ENCODE measurements at places on chromosomes 1 and 21.
A peak's percentile ranks its signal among the peaks of the same experiment; 100 is the strongest.

- DNase-seq = no peak
Observed at GRCh38 chr1:3002349-3003038, 18.8 kb upstream of the ACTRT2 start.

- no peak for DNase-seq
Observed at GRCh38 chr1:17235135-17235885, 13.6 kb upstream of the PADI3 start.

GRCh38 chr1:101314244-101314643 is 77.4 kb downstream of the S1PR1 start:
- DNase-seq = no peak

DNA sequence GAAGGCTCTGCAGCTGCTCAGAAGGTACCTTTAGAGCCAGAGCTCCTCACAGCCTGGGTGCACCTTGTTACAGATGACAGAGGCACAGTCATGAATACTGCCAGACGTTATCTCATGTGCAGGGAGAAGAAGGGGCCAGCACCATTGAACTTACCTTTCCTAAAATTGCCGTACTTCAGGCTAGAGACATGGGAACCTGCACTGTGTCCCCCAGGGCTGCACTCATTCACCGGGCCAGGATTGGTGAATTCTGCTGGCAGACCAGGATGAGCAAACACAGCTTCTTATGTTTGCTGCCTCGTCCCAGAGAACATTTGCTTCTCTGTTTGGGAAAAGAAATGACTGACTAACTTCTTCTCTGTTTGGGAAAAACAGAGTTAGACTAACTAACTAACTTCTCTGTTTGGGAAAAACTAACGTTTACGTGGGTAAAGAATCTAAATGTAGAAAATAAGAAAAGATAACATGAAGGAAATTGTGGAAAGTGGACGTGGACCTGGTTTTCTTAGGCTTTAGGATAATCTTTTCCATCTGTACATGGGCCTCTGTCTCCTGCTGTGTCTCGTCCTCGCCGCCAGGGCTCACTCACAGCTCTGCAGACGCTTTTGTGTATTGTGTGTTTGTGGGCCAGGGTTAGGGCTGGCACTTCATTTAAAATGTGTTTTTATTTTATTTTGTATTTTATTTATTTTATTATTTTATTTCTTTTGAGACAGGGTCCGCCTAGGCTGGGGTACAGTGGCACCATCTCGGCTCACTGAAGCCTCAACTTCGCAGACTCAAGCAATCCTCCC is 9.9 kb downstream of the OBSCN start:
- no peak for DNase-seq

DNA sequence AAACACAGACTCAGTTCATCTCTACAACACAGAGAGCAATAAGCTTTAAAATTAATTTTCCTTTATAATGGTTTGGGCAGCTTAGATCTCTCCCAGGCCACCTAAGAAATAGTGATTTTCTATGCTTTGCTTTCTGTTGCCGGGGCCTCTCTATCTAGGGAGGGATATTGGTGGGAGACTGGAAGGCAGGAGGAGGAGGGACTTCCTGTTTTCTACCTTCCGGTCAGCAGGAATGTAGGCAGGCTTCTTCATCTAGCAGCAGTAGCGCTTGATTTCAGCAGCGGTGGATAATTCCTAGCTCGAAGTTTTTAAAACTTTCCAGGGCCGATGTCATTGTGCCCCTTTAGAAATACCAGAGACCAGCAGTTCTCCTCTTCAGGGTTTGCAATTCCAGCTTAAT is 5.1 kb upstream of the DESI2 start:
- no peak for DNase-seq

DNA sequence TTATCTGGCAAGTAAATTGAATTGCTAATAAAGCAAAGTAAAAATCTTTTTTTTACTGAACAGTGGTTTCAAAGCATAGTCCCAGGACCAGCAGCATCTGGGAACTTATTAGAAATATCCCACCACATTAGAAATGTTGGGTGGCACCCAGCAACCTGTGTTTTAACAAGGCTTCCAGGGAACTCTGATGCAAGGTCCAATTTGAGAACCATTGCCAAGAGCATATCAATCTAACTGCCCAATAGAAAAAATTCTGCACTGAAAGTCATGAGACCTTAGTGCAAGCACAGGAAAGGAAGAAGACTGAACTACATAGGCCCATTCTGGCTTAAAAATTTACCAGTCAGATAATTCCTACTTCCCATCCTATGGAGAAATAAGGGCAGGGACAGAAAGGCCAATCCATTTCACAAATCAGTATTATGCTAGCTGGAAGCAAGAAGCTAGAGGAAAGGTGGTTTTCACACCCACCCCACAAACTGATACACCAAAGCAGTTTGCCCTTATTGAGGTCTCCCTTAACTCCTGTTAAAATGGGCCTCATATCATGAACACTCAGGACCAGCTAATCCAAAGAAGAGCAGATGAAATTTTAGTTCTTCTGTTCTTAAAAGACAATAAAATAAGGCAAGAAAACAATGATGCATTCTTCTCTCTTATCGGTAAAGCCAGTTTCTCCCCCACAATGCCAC is 17.5 kb upstream of the C1orf105 start:
- no peak for DNase-seq

DNA sequence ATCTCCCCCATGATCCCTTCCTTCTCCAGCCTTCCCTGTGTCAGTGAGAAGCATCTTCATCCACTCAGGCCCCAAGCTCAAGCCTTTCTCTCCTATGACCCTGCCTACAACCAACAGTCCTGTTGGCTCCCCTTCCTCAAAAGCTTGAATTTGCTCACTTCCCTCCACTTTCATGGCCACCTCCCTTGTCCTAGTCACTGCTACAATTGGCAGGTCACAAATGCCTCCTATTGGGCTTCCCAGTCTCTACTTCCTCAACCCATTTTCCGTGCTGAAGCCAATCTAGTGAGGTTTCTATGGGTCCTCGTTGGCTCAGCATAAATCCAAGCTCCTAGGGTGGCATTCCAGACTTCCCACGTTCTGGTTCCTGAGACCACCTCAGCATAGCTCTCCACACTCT is 40.2 kb upstream of the SLC6A9 start:
- no peak for DNase-seq

- no peak for DNase-seq
Observed at GRCh38 chr1:94438692-94439276, 20.6 kb downstream of the ABCD3 start.

GRCh38 chr1:29708796-29709703 is 472.7 kb downstream of the PTPRU start:
- DNase-seq = no peak

DNA sequence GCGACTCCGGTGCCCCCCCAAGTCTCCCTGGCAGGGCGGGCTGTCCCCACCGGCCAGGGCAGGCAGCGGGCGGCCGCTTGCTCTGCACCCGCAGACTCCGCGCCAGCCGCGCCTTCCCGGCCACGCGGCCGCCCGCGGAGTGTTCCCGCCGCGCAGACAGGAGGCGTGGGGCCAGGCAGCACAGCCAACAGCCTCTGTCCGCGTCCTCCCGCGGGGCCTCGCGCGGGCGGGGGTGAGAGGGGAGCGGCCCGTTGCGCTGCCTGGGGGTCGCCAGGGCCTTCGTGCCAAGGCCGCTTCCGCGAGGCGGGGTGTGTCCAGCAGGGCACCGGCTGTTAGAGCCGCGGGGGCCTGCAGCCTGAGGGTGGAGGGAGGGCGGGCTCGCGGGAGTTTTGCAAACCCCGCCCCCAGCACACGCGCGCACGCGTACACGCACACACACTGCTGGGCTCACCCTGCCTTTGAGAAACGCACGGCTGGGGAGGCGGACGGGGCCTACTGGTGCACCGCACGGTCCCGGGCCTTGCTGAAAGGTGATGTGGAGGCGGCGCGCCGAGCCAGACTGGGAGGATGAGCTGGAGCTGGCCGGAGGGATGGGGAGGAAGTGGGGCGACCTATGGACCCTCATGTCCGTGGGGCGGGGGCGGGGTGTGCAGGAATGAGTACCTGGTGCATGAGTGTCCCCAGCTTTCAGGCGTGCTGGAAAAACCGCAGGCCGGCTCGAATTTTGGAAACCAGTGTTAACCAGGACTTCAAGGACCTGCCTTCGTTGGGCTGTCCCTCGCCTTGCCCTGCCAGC is 41.5 kb downstream of the KIAA1614 start:
- DNase-seq = peak; percentile 62

DNA sequence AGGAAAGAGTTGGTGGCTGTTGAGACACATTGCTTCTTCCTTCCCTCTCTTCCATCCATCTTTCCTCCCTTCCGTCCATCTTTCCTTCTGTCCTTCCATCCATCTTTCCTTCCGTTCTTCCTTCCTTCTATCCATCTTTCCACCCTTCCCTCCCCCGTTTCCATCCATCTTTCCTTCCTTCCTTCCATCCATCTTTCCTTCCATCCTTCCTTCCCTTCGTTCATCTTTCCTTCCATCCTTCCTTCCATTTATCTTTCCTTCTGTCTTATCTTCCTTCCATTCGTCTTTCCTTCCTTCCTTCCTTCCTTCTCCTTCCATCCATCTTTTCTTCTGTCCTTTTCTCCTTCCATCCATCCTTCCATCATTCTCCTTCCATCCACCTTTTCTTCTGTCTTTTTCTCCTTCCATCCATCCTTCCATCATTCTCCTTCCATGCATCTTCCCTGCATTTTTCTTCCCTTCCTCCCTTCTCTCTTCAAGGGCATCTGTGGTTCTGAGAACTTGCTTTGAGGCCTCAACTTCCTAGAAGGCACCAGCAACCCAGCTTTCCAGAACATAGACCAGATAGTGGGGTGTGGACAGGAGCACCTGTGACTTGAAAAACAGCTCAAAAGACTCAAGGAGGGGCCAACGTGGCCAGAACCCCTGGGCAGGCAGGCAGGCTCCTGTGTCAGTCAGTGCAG is 48.9 kb upstream of the SELENON start:
- DNase-seq = no peak

DNA sequence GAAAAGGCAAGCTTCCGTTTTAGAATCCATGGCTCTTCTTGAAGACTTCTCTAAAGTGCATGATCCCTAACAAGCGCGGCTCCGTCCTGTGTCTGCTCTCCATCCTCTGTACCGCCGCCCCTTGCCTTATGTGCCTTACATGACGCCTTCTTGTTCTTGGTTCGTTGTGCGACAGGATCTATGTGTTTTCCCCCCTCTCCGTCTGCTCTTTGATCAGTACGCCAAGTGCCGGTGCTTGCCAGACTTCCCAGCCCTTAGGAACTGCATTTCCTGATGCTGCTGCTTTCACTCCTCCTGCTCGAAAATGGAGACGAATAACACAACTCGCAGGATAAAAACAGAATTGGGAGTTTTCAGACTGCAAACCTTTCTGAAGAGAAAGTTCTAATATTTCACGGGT is 13.1 kb downstream of the NDUFV3 start:
- DNase-seq = no peak

GRCh38 chr1:31834501-31834900 is 18.7 kb upstream of the SPOCD1 start:
- DNase-seq = no peak

- DNase-seq = no peak
Observed at GRCh38 chr1:109148987-109149561, 35.2 kb downstream of the ELAPOR1 start.

GRCh38 chr1:92804721-92805201 is 19.9 kb upstream of the EVI5 start:
- no peak for DNase-seq

DNA sequence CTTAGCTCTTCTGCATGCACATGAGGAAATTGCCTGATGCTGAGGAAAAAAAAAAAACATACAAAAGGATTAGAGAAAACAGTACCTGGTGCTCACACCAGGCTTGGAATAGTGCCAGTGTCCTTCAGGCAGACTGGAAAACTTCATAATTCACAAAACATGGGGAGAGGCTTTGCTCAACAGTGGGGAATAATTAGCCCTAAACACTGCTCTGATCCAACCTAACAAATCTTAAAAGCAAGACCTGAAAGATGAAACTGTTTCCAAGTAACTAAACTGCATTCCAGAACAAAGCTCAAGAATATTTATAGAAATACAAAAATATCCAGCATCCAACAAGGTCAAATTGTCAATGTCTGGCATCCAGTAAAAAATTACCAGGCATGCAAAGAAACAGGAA is 124.8 kb downstream of the AK5 start:
- DNase-seq = no peak

- no peak for DNase-seq
Observed at GRCh38 chr21:40563900-40564299, 283.1 kb downstream of the DSCAM start.

DNA sequence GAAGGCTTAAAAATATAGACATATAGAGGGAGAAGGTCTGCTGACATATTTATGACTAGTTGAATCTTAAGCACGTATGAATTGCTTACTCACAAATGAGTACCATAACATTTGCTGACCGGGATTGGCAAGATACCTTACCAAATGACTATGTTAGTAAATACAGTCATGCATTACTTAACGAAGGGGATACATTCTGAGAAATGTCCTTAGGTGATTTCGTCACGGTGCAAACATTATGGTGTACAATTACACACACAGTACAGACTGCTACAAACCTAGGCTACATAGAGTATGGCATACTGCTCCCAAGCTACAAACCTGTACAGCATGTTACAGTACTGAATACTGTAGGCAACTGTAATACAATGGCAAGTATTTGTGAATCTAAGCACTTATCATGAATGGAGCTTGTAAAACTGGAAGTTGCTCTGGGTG is 19.4 kb upstream of the UBE2U start:
- DNase-seq = no peak

- no peak for DNase-seq
Observed at GRCh38 chr1:28314547-28314941, 14.3 kb upstream of the MED18 start.

DNA sequence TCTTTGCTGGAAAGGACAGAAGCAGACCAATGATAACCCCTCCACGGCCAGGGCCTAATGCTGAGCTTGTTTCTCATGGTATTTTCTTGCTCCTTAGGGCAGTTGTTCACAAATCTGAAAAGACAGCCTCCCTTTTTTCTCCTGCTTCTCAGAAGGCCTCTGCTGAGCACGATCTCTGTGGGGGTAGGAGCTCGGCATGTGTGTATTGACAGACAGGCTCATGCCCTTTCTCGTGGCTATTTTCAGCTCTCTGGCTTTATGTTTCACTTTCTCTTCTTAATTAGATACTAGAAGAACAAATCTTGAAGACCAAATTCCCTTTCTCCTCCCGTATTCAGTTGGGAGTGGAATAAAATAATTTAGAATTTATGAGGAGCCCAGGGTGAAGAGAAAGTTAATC is 768 bp upstream of the RIIAD1 start:
- DNase-seq = no peak

DNA sequence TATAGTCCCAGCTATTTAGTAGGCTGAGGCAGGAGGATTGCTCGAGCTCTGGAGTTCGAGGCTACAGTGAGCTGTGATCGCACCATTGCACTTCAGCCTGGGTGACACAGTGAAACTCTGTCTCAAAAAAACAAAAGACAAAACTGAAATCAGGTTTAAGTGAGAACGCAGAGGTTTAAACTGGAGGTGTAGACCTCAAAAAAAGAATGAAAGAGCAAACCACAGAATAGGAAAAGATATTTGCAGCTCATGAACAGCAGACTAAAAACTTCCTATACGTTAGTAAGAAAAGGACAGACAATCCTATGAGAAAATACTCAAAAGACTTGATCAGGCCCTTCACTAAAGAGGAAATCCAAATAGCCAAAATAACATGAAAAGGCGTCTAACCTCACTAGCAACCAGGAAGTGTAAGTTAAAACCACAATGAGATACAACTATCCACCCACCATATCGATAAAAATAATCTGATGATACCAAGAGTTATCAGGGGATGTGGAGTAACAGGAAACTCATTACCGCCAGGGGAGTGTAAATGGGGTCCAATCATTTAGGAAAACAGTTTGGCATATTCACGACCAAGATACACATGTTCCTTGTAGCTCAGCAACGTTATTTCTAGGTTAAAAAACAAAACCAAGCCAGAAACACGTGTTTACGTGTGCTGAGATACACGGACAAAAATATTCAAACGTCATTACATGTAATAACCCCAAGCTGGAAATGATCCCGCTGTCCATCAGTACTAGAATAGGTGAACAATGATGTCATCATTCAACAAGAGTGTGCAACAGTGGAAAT is 9.8 kb downstream of the TNFRSF9 start:
- DNase-seq = no peak

All from stimulated activated CD4-positive, alpha-beta T cell treated with anti-CD3 and anti-CD28 coated beads, Interleukin-12 subunit alpha, Interleukin-12 subunit beta, amount 100 ng/mL, for 4 hours (primary cell).